ENCODE measurements at places on chromosomes 11 and 22.

DNA sequence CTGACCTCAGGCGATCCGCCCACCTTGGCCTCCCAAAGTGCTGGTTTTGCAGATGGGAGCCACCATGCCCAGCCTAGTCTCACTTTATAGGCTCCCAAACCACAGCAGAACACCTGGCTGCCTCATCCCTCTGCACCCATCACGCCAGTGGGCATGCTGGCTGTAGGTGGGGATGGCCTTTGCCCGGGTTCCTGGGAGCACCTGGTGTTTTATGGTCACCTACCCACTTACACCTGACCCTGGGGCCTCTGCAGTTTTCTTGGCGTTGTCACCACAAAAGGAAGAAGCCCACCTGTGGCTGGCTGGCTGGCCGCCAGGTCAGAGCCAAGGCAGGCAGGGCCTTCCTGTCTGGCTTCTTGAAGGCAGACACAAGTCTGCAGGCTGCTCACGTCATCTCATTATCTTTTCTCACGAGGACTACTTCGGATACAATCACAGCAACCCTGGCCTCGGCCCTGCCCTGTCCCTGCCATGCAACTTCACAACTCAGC lies 8.2 kb downstream of the RRP7A start:
- DNase-seq = no peak

GRCh38 chr11:14676068-14676467 lies 32.5 kb downstream of the PDE3B start:
- DNase-seq = no peak

DNA sequence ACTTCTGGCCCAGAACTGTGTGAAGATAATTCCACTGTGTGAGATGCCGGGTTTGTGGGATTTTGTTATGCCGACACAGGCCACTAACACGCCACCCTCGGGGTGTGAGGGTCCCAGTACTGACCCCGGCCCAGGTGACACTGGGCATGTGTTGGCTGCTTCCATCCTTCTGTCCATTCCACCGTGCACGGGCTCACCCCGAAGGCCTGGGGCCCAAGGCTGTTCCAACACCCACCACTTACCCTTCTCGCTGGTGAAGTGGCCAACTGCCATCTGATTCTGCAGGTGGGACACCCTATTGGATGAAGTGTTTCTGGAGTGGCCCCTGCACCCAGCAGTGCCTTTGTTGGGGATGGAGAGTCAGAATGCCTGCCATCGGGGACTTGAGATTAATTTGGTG lies 1307.5 kb downstream of the BRD1 start:
- no peak for DNase-seq

- no peak for DNase-seq
Observed at GRCh38 chr11:47271961-47272661, 2.2 kb downstream of the MADD start.

DNA sequence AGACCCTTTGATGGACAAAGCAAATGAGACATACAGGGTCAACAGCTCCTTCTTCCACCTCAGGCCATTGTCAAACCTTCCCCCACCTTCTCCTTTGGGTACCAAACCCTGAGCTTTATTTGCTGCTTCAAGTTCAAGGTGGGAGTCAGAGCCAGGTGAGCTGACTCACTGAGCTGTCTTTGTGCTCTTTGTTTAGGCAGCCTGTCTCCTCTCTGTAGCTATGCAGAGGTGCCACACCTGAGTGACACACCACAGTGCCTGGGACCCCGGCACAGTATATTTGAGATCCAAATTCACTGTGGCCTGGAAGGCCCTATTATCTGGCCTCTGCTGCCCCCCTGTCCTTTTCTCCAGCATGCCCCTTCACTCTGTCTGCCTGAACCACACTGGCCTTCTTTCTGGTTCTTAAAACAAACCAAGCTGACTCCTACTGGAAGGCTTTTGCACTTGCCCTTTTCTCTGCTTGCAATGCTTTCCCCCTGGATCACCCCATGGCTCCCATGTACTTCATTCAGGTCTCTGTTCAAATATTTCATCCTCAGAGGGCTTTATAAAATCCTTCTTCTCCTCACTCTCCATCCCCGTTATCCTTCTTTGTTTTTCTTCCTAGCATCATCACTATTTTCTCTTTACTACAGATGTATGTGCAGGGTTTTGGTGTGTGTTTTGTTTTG lies 16.1 kb downstream of the LMO2 start:
- no peak for DNase-seq

DNA sequence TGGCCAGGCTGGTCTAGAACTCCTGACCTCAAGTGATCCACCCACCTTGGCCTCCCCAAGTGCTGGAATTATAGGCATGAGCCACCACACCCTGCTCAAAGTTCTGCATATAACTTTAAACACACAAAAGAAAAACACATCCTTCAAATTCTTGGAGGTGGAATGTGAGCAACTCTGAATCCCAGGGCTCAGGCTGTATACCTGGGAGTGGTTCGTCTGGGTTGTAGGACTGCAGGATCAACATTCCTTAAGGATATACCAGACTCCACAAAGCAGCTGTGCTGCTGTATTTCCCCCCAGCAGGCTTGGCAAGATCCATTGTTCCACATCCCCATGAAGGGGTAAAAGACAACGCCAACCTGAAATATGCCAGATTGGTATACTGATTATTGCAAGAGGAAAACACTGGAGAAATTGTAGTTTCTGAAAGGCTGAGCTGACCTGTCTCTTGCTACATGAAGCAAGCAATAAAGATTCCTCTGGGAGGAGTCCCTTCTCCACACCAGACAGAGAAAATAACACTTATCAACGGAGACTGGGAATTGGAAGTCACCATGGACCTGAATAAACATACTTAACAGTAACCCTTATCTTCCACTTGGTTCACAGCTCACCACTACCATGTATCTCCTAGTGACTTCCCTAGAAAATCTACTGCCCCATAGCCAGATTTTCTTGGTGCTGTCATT lies 12.2 kb upstream of the RPS3 start:
- DNase-seq = no peak

- DNase-seq = no peak
Observed at GRCh38 chr11:103825469-103825868, 211.0 kb upstream of the DDI1 start.

GRCh38 chr11:58647866-58648265 lies 25.4 kb downstream of the CNTF start:
- no peak for DNase-seq

GRCh38 chr11:19218786-19219460 lies 17.1 kb upstream of the CSRP3 start:
- DNase-seq = no peak

- DNase-seq = no peak
Observed at GRCh38 chr11:126307706-126308105, 3.8 kb downstream of the DCPS start.

DNA sequence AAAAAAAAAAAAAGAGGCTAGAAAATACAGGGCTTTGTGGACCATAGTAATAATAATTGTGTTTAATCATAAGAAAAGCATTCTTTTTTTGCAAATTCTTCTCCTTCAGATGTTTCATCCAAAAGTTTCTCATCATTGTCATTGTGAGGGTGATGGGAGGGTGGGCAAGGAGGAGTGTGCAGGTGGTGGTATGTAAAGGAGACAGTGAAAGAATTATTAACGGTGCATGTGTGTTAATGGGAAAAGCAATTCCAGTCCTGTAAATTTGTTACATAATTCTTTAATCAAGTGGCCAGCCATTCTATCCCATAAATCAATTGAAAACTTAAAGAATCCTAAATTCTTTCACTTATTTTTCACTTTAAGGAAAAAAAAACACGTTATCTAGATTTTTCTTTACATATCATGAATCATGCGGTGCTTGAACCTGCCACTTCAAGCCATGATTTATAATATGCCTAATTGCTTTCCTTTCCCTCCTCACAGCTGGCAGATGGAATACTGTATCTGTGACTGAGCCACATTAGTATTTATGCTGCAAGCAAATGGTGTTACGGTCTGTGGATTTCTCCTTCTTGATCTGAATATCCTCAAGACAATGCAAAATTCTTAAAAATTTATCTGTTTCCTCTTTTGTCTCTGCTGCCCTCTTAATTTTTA lies 318.5 kb downstream of the JRKL start:
- DNase-seq = no peak

DNA sequence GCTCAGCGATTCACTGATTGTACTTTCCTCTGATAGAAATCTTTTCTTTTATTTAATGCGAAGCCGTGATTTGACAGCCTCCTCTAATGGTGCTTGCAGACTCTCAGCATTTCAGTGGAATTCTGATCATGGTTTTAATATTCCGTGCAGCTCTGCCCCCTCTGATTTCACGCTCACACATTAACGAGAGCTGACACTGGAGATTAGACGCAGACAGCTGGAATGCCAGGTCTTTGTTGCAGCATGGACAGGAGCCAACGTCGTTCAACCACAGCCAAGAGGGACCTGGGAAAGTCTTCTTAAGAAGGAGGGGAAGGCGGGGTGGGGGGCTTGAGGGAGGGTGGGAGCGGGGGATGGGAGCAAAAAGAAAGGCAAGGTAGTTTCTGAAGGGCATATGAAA lies 186.4 kb downstream of the BLID start:
- DNase-seq = no peak

DNA sequence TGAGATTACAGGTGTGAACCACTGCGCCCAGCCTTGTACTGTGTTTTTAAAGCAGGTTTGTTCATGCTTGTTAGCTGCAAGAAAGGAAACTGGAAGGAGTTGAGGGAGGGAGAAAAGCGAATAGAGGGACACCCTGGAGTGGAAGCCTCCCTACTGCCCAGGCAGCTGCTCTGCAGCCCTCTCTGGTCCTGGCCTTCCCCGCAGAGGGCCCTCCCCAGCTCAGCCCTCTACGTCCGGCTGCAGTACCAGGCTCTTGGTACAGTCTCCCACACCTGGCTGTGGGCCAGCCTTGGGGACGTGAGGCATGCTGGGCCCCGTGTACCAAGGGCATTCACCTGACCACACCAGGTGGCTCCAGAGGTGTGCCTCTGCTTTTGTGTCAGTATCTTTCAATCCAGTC lies 70.8 kb downstream of the MED15 start:
- DNase-seq = no peak

- no peak for DNase-seq
Observed at GRCh38 chr22:19238900-19239299, 52.6 kb downstream of the CLTCL1 start.

- DNase-seq = no peak
Observed at GRCh38 chr11:73195191-73196007, 22.7 kb upstream of the P2RY2 start.

GRCh38 chr11:1196516-1197391 lies 26.1 kb upstream of the MUC5B start:
- no peak for DNase-seq

DNA sequence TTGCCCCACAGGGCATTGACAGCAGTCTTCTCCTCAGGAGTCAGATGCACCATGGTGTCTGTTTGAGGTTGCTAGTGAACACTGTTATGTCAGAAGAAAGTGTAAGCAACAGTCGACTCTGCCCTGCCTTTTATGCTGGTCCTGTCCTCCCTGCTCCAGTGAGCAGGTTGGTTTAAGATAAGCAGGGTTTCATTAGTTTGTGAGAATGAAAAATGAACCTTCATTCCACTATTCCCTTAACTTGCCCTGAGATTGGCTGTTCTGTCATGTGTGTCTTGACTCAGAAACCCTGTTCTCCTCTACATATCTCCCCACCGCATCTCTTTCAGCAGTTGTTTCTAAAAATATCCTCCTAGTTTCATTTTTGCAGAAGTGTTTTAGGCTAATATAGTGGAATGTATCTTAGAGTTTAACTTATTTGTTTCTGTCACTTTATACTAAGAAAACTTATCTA lies at the start of gene HBD:
Gene HBD (minus strand): TSS at position 103 of the 454 bp plus-strand sequence. CDS start 50 bp downstream, at position 53.
- DNase-seq = no peak

DNA sequence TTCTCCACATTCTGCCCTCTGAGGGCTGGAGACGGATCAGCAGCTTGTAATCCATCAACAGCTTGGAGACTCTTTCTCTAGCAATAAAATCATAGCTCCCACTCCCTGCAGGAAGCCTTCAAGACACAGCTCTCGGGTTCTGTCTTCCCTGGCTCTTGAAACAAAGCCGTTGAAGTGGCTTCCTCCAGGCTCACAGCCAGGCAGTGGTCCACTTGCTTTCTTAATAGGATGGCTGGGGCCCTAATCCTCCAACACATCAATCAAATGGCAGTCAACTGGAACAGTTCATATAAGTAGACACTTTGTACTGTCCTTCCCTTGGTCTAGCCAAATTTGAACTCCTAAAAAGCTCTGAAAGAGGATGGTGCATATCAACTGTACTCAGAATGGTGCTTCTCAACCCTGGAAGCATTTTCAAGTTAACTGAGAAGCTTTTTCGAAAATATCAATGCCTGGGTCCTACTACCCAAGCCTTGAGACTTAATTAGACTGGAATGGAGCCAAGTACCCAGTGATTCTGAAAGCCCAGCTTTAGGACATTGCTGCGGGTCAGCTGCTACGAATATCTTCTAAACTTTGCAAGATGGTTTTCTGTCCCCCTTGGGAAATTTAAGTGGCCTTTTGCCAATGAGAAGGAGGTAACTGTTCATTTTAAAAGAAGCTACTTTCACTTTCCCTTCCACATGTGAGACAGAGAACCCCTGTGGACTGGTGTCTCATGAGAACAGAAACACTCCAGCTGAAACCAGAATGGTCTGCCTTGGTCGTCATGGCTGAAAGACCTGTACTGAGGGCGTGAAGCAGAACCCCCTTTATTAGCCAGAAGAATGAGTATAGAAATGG lies 74.7 kb downstream of the SC5D start:
- peak; percentile 4 for DNase-seq

DNA sequence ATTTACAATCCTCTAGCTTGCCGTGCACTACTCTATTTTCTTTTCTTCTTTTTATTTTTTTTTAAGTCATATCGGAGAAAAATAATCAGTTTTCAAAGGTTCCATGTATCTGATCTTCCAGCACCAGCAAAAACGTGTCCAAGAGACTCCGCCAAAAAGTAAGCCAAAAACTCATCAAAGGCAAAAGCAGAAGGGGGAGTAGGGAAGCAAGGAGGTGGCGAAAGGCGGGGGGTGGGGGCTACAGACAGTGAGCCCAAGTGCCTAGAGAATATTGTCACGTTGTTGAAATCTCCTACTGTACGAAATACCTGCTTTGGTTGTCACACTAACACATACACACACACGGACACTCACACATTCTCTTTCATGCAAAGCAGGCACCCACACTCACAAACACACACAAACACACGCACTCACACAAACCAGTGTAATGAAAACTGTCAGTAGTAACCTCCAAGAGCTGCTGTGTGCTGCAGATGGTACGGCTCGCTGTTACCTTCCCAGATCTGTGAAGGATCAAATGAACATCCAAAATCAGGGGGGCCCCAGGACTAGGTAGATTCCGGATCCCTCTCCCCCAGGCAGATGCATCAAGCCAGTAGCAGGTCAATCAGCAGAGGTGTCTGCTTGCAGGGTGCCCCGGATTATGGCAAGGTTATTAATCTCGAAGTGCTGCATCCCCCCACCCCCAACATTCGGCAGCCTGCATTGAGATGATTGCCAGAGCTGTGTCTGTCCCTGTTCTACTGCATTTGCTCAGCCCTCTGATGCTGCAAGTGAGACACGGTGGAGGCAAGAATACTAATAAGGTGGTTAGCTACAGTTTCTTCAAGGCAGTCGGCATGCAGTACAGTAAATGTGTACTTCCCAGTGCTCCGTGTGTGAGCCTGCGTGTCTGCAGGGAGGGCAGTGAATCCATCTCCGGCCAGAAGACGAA lies at the start of gene LRRC4C:
Gene LRRC4C (minus strand): TSS at position 188 of the 937 bp plus-strand sequence.
- DNase-seq = no peak

DNA sequence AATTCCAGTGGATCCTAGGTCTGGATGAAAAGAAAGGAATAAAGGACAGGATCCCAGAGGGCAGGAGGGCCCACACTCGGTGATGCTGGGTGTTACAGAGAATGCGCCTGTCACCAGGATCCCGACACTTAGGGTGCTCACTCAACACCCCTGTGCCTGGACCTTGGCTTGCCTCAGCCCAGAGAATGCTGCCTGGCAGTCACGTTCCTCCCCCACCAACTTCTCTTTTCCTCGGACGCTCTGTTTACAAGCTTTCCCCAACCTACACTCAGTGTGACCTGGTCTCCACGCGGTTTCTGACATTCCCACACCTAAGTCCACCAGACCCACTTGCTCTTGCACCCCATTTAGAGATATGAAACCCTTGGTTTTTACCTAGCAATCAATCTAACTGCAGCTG lies 38.0 kb upstream of the ETS1 start:
- DNase-seq = no peak
